Stimulated activated CD4-positive, alpha-beta T cell treated with anti-CD3 and anti-CD28 coated beads, Interleukin-2, amount 100 ng/mL, for 48 hours (primary cell): ENCODE measurements at places on chromosomes 7 and 10.

DNA sequence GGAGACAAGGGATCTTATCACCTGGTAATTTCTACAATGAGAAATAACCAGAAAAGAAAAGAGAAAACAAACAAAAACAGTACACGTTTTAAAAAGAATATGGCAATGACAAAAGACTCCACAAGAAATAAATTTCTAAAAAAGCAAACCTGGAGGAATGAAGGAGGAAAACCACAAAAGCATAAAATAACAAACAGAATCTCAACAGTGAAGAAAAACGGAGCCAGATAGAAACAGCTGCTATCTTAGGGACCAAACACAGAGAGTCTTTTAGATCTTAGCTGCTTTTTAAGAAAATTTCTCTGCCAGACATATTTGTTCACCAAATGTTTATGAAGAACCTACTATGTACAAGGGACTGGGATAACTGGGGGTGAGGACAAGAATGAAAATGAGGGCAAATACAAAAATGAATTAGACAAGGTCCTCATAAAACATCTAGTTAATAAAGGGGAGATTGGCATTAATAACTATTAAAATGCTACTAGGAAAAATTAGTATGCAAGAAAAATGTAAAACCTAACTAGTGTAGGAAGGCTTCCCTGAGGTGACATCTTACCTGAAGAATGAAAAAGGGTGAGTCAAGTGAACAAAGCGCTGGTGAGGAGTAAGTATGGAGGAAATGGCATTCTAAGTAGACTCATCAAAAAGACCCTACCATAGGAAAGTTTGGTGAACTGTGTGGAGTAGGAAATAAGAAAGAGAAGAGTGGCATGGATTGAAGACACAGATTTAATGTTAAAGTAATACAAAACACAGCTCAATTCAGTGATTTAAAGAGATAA, 34.3 kb downstream of the WASL start:
- no peak for DNase-seq

GRCh38 chr10:110821508-110821907, 50.2 kb upstream of the PDCD4 start:
- no peak for DNase-seq

DNA sequence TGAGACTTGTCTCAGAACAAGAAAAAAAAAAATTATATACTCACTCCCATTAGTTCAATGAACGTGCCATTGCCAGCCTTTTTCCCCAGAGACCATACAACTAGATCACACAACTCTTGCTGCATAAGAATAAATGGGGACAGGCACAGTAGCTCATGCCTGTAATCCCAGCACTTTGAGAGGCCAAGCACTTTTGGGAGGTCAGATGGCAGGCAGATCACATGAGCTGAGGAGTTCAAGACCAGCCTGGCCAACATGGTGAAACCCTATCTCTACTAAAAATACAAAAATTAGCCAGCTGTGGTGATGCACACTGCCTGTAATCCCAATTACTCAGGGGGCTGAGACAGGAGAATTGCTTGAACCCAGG, 13.6 kb downstream of the PDLIM1 start:
- DNase-seq, result no peak

DNA sequence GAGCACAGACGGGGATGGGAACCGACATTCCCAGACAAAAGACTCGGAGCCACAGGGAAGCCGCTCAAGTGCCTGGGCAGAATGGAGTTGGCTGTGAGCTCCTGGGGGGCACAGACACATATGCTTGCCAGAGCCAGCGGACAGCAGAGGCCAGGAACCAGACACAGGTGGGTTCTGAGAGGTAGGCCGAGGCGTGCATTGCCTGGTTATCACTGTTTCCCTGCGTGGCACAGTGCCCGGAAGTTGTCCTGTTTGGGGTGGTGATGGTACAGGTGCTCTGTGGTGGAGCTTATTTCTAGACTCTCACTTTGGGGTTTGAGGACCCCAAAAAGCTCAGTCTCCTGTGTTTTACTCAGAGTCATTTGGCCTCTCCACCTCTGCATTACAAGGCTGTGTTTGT, 2.5 kb downstream of the PALD1 start:
- DNase-seq, result no peak

DNA sequence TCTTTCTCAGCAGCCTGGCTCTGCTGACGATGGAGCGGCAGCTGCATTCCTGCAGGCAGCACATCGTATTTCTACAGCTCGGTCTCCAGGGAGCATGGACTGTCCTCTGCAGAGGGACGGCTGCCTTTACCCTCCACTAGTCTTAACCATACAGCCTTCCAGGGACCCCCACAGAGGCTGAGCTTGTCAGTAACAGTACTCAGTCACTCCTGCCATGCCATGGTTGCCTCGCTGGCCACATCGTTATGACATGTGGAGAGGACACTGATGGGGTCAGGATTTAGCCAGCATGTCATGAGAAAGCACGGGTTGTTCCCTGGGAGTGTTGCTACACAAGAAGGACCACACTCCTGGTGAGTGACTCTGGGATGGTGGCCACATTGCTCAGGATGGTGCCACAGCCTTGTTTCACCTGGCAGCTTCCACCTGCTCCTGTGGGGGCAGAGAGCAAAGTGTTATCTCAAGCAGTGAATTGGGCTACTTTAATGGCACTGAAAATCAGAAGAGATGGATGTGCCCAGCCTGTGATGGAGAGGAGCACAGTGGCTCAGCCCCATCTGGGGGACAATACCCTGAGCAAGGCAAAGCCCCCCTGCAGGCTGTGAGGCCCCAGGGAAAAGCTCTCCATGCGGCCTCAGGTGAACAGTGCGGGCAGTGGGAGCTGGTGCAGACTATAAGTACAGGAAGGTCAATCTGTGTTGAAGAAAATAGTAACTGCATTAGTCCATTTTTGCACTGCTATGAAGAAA, 443.9 kb downstream of the TCERG1L start:
- no peak for DNase-seq

DNA sequence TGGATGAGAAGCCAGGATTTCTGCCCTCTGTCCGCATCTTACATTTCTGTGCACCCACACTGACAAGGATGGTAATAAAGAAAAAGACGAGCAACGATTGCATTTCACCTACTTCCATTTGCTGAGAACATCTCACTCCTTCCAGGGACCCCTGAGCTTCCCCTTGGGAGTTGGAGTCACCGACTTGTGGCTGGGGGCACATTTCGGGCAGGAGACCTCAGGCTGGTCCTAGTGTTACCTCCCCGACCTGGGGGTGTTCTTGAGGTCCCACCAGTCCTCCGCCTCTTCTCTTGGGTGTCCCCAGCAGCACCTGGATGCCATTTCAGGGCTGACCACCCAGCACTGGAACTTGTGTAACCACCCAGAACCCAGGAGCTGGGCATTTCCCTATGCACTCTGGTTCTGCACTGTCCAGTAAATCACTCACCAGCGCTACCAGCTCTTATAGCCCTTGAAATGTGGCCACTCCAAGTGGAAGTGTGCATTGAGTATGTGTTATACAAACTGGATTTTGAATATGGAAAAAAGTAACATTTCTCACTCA, 84.9 kb downstream of the LANCL2 start:
- DNase-seq, result no peak

GRCh38 chr10:67803588-67804394, 34.2 kb downstream of the DNAJC12 start:
- no peak for DNase-seq

- no peak for DNase-seq
Measured at GRCh38 chr7:92158660-92159575, 20.0 kb downstream of the LRRD1 start.

GRCh38 chr10:62077330-62078015, 176.0 kb downstream of the ARID5B start:
- DNase-seq, result no peak

GRCh38 chr10:11824376-11824775, 1.2 kb downstream of the PROSER2 start:
- DNase-seq, result no peak

DNA sequence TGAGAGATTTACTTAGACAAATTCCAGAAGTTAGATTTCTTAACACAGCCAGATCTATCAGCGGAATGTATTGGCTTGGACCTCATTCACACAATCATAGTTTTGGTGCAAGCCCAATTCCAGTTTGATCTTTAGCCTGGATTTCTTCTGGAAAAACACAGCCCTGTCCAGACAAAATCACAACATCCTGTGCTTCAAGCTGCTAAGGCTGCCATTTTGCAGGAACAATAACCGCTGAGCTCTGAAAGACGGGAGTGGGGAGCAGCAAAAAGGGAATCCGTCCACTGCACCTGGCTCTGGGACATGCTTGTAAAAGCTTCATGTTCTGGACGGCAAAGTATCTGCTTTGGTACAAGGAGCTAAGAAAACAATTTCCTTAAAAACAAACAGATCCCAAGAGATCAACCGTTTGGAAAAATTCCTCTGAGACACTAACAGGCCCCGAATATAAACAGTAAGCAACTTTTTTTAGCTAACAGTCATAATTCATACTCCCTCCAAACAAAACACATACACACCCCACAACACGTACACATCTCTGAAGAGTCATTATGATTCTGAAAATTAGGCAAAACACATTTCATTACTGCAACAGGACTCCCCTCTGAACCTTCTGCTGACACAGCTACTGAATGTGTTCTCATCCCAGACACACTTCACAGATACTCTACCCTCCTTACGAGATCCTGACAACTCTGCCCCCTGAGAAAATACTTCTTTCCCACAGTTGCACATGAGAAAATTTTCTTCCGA, 32.4 kb downstream of the ITIH5 start:
- DNase-seq, result no peak

- no peak for DNase-seq
Measured at GRCh38 chr7:113715981-113716856, 202.6 kb downstream of the PPP1R3A start.

GRCh38 chr10:119309423-119309770, 102.0 kb downstream of the GRK5 start:
- no peak for DNase-seq

DNA sequence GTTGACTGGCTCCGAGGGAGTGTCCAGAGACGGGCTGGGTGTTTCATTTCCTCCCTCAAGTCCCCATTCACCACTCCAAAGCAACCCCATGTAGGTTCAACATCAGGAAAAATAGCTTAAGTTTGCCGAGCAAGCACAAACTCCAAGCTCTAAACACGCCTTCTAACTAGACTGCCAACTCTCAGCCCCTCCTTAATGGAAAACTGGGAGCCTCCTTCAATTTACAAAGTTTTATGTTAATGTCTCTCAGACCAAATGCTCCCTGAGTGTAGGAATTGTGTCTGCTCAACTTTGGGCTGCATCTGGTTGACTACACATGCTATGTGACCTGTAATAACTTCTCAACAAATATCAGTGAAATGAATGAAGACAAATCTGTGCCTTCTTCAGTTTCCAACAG, 87.5 kb downstream of the FAM204A start:
- DNase-seq, result no peak

DNA sequence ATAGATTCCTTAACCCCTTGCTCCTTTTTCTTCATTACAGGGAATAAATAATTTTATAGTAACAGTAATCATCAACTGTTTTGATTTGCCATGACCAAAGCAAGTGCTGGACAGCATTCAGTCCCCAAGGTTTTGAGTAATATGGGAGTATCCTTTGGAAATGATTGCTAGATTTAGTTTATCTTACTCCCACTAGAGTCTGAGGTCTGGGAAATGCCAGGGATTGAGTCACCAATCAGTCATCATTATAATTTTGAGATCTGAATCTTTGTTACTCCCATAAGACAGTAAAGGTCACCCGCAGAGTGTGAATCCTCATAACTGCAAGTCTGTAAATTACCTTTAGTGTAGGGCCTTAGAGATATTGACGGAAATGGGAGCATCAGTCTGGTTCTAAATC, 133.7 kb upstream of the SEMA3E start:
- DNase-seq, result no peak

DNA sequence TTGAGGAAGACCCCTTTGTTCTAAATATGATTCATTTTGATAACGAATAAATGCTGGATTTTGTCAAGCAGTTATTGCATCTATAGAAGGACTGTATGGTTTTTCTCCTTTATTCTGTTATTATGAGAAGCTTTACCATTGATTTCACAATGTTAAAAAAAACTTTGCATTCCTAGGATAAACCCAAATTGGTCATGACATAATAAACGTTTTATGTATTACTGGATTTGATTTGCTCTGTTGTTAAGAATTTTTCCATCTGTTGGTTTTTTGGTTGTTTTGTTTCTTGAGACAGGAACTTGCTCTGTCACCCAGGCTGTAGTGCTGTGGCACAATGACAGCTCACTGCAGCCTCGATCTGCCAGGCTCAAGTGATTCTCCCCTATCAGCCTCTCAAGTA, 2.2 kb upstream of the DNA2 start:
- no peak for DNase-seq

DNA sequence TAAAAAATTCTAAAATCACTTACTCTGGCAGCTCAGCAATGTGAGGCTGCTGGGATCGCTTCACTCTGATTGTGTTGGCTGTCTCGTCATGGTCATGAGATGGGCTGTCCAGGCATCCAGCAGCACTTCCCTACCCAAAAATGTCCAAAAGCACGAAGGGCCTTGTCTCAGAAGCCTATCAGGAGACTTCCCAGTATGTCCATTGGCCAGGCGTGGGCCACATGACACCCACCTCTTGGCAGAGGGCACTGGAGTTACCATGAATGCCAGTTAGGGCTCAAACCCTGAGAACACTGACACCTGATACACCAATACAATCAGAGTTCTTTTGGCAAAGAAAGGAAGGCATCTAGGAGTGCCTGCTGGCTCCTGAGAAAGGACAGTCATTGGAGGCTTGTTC, 27.0 kb upstream of the GLI3 start:
- DNase-seq, result no peak

- DNase-seq, result no peak
Measured at GRCh38 chr10:97875391-97875790, 25.7 kb downstream of the GOLGA7B start.

DNA sequence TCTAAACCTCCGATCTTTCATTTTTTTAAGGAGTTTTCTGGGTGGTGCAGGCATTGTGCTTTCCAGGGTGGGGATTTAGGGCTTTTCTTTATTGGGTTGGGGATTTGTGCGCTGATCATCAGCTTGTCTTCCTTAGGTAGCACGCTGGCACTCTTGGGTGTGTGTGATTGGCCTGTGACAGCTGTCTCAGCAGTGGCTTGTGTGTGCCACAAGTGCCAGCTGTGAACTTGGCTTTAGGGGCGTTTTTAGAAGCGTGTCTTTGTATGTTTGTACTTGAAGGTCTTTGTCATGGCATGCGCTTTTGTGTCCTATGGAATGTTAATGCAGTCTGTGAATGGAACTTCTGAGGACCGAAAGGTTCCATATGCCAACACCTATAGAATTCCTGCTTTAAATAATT, 788 bp downstream of the AKAP9 start:
- DNase-seq, result peak; percentile 12

DNA sequence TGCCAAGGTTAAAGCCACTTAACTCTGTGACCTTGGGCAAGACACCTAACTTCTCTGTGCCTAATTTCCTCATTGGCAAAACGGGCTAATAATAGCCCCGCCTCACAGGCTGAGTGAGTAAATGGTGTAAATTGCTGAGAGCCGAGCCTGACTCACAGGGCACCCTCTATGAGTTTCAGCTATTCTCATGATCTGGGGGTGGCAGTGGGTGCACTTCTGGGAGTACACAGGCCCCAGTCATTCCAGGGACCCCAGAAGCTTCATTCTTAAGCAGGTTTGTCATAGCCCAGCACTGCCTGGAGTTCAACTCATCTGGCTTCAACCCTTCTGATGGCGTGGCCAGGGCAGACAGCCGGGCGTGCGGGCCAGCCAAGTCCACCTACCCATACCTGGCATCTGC, 137.2 kb downstream of the GRID1 start:
- DNase-seq, result no peak
